Psoas muscle (tissue), 8 donors: ENCODE measurements at places on chromosomes 5 and 9.

GRCh38 chr5:73447530-73448462 is 781 bp downstream of the FOXD1 start:
- DNase-seq, result peak; percentile 60

- DNase-seq, result no peak
Measured at GRCh38 chr5:93926831-93927620, 185.6 kb upstream of the POU5F2 start.

DNA sequence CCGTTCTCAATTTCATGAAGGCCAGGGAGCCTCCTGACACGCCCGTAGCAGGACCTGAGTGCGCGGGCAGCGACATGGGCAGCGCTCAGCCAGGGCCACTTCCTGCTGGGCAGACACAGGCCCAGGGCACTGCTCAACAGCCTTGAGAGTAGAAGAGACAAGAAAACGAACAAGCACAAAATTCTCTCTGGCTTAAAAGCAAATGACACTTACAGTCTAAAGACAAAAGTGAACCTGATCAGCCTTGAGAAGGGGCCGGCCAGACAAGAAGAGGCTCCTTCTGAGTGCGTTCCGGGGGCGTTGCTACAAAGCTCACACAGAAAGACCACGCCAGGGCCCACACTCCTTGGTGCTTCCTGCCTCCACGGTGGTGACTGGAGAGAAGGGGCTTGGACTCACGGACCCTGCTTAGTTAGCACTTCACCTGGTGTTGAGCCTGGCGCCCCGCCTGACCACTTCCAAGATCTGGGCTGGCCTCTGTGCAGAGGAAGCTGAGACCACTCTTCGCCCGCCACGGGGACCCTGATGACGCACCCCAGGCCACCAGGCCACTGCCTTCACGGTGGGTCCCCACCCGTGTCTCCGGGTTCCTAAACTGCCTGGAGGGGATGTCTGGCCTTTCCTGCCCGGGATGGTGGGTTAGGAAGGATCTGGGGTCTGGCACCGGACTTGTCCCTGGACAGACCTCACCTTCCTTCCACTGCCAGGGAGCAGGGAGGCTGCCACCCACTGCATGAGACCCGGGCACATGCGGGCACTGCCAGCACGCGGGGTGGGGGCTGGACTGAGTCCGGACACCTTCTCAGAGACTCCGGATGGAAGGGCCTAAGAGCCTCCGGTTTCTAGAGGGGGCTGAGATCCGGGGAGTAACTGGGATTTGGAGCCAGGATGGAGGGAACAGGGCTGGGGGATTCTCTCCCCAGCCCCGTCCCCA is 1.3 kb downstream of the SLC12A7 start:
- DNase-seq, result no peak

GRCh38 chr5:177427211-177427822 is 841 bp downstream of the GRK6 start:
- peak; percentile 48 for DNase-seq

DNA sequence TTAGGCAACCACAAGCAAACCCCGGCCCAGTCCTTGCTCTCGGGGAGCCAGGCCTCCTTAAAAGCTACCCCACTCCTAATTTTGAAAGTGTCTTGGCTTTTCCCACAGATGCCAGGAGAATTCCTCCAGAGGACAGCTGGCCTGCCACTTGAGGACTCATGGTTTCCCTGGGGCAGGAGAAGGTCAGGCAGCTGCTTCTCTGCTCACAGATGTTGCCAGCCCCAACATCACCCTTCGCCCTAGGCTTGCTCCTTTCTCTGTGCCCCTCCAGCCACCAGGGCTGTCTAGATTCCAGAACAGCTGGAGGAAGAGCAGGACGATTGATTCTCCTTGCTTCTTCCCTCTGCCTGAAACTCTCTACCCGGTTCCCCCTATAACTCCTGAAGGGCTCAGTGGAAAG is 8.5 kb downstream of the GGTA1 start:
- DNase-seq, result no peak

DNA sequence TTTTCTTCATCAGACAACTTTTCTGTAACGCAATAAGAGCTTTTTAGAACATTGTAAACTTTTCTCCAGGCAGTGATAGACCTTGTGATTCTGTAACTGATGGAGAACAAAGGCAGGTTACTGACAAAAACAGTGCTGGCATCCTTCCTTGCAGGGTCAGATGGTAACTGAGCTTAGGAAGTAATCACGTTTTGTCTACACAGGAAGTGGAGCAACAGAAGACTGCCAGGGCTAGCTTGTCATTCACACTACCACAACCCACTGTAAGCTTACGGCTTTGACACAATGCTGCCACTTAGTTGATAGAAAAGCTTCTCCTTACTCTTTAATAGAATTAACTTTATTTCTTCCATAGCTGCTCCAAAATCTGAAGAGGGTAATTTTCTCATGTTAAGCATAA is 46.8 kb downstream of the FBN2 start:
- no peak for DNase-seq

DNA sequence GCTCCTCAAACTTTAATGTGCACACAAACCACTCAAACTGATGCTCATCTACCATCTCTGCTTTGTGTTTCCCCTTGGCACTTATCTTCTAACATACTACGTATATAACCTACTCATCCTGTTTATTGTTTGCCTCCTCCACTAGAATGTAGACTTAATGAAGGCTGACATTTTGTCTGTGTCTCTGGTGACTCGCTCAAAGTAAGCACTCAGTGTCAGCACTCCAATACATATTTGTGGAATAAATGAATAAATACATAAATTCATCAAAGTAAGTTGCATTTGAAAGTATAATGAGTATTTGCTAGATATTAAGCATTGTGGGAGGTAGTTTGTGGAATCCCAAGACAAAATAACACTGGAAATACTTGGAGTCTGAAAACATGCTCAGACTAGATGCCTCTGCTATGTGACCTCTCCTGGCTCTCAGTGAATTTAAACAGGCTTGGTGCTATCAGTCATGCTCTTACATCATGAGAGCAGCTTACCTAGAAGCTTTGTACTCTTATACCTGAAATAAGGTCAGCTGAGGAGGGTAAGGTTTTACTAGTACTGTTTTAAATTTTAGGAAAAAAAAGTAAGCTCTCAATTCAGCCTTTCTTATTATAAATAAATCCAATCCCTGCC is 37.0 kb upstream of the RANBP6 start:
- DNase-seq, result no peak

GRCh38 chr5:176624938-176625337 is 5.4 kb downstream of the SNCB start:
- no peak for DNase-seq

GRCh38 chr9:95942016-95942415 is 66.5 kb downstream of the ERCC6L2 start:
- no peak for DNase-seq

DNA sequence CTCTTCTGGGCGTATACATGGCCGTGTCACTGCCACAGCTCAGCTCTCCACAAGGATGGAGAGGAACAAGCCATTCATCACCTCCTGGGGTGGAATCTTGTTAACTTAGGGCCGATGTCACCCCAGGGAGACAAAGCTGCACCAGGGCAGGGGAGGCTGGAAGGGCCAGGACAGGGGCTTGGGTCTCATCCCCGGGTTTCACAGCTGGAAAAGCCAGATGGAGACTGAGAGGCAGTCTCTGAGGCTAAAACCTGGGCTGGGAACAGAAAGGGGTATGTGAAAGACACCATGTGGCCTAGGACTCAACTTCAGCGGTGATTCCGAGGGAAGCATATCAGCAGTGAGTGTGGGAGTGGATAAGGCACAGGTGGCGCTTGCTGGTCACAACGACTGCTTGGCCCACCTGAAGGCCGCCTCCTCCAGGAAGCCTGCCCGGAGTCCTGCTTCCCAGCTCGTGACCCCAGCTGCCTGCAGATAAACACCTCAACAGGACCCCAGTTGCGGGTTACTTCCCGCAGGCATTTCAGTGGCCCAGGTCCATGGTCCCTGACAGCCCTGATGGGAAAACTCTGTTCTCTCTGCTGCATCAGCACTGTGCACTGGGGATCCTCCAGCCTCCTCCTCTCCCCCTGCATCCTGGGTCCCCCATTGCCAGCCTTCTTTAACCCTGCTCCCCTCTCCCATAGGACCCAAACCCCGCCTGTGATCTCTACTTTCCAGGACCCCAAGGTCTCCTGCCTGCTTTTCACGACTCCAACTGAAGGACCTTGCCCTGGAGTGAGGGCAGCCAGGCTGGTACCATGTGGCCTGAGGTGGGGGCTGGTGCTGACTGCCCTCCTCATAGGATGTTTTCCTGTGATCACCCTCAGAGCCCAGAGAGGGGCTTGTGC is 51.7 kb upstream of the FCN1 start:
- DNase-seq, result peak; percentile 28

DNA sequence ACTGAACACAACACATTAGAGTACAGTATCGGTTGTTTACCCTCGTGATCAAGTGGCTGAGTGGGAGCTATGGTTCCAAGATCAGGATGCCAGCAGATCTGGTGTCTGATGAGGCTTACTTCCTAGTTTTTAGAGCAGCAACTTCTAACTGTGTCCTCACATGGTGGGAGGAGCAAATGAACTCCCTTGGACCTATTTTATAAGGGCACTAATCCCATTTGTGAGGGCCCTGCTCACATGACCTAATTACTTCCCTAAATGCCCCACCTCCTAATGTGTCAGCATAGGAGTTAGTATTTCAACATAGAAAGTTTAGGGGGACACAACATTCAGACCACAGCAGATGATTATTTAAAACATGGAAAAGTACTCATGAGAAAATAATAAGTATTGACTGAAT is 111.8 kb downstream of the GCNT1 start:
- DNase-seq, result no peak

- no peak for DNase-seq
Measured at GRCh38 chr9:17004500-17004899, 130.3 kb upstream of the CNTLN start.

DNA sequence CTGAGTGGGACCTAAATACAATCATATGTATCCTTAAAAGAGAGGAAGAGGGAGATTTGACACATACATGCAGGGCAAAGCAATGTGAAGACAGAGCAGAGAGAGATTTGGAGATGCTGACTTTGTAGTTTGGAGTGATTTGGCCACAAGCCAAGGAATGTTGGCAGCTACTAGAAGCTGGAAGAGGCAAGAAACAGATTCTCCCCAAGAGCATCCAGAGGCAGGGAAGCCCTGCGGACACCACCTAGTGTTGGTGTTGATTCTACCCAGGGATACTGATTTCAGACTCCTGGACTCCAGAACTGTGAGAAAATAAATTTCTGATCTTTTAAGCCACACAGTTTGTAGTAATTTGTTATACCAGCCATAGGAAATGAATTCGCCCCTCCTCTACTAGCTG is 64.9 kb upstream of the OSMR start:
- DNase-seq, result peak; percentile 56

DNA sequence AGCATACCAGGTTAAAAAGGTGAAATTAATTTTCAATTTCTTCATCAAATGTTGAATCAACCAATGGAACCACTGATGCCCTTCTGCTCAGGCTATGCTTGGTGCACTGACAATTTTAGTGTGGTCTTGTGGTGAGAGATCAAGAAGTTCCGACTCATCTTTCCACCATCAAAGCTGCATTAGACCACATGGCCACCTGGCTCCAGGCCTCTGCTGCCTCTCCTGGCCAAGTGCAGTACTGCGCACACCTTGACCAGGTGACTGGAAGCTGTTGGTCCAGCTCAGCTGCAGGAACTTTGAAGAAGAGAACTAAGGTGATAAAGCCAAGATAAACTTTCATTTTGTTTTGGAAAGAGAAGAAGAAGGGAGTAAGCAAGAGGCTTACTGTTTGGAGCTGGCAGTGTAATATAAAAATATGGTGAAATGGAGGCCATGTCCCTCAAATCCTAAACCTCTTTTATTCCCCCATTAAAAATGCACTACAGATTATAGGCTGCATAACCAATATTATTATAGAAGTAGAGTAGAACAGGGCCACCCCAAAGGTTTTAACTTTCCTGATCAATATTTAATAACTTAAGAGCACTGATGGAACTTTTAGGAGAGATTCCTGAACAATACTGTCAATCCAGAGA is 315.5 kb upstream of the C9orf72 start:
- DNase-seq, result no peak
